ENCODE measurements at places on chromosomes 13 and 19.

- DNase-seq: peak; percentile 43
These were observed 751 bp downstream of the GRAMD1A start for GRCh38 chr19:35000647-35001501.

- DNase-seq: no peak
These were observed 265.7 kb downstream of the DLEU7 start for GRCh38 chr13:50577806-50578205.

- no peak for DNase-seq
These were observed 5.2 kb downstream of the MIDN start for GRCh38 chr19:1253514-1254080.

GRCh38 chr19:10655457-10656312, 1.5 kb downstream of the ILF3 start:
- DNase-seq: no peak

GRCh38 chr19:45569619-45570421, 14.8 kb downstream of the OPA3 start:
- peak; percentile 89 for DNase-seq

- no peak for DNase-seq
These were observed 66.9 kb upstream of the DIAPH3 start for GRCh38 chr13:60230593-60230992.

- DNase-seq: peak; percentile 94
These were observed at the start of gene HOOK2 for GRCh38 chr19:12774588-12775555. Gene HOOK2, minus strand, starts transcription at chr19:12775552. Its CDS starts 103 bp downstream, at chr19:12775449.

- no peak for DNase-seq
These were observed 173.8 kb upstream of the SOX21 start for GRCh38 chr13:94886191-94886590.

Data from WTC11 (cell line).